Articular chondrocyte of knee joint (primary cell): ENCODE measurements at places on chromosomes 3 and 15. TPM values are rescaled to one million over a fixed set of nuclear protein-coding genes. Genes with fewer than 3 reads are reported as not detected.

PLCL2 gene
- total RNA-seq = 15.8 and 16.1 TPM in 2 replicates

HEG1 gene
- 114 and 128 TPM in 2 replicates for total RNA-seq

RBP2 gene
- total RNA-seq = not detected in 2 replicates

ADPRH gene
- total RNA-seq = 3.5 and 6.2 TPM in 2 replicates

CNTN3 gene
- 0.13 and 0.22 TPM in 2 replicates for total RNA-seq

AMOTL2 gene
- total RNA-seq = 222 and 259 TPM in 2 replicates

GHSR gene
- not detected in 2 replicates for total RNA-seq

ACTL6A gene
- total RNA-seq = 38.2 and 47.2 TPM in 2 replicates

ADPGK gene
- 59.7 and 65.9 TPM in 2 replicates for total RNA-seq

LYSMD2 gene
- 4.8 and 5.4 TPM in 2 replicates for total RNA-seq

ADAMTSL3 gene
- total RNA-seq = 6.0 and 6.6 TPM in 2 replicates

SLC24A5 gene
- not detected in 2 replicates for total RNA-seq

SYNPR gene
- total RNA-seq = not detected in 2 replicates

SLC9C1 gene
- under 0.01 TPM in 1 of 2 replicates, not detected in the other for total RNA-seq

TMEM40 gene
- total RNA-seq = not detected in 2 replicates

MESP2 gene
- 0.32 and 0.78 TPM in 2 replicates for total RNA-seq

STT3B gene
- total RNA-seq = 177 and 191 TPM in 2 replicates

MAGI1 gene
- total RNA-seq = 21.3 and 27.0 TPM in 2 replicates

CCR9 gene
- total RNA-seq = not detected in 2 replicates

GALK2 gene
- total RNA-seq = 70.4 and 79.3 TPM in 2 replicates

SPATA16 gene
- total RNA-seq = not detected in 2 replicates

CCDC39 gene
- 0.13 TPM in 1 of 2 replicates, not detected in the other for total RNA-seq

FBXL22 gene
- 0.22 TPM in 1 of 2 replicates, not detected in the other for total RNA-seq
